ENCODE measurements at places on chromosomes 3 and 15. TPM values are rescaled to one million over a fixed set of nuclear protein-coding genes. Genes with fewer than 3 reads are reported as not detected.

- H3K27ac ChIP-seq, result no peak overlapping the region
- no peaks in the 10 kb centered on the region for H3K4me1 ChIP-seq
- no peaks in the 10 kb centered on the region for H3K27me3 ChIP-seq
- H3K36me3 ChIP-seq, result no peaks in the 10 kb centered on the region
- H3K4me3 ChIP-seq, result no peak overlapping the region
- DNase-seq, result no peak
Observed at GRCh38 chr3:13123013-13123654, 49.9 kb upstream of the IQSEC1 start.

DNA sequence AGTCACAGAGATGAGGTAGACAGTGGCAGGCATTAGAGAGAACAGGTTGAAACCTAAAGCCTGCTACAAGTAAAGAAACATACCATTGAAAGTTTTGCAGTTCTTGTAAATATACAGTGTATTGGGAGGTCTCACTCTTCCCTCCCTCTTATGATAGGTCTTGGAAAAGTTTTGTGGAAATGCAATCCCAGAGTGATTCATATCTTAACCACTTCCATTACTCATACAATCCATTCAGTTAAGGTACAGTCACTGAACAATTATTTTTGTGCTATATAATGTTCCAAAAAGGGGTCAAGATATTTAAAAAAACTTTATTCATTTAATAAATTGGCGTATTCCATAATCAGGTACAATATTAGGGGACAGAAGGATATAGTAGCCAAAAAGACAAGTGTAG lies 737.7 kb upstream of the ALCAM start:
- no peaks in the 10 kb centered on the region for H3K27me3 ChIP-seq
- H3K4me1 ChIP-seq, result peaks cover 11% of the 10 kb centered on the region
- no peaks in the 10 kb centered on the region for H3K36me3 ChIP-seq

DNA sequence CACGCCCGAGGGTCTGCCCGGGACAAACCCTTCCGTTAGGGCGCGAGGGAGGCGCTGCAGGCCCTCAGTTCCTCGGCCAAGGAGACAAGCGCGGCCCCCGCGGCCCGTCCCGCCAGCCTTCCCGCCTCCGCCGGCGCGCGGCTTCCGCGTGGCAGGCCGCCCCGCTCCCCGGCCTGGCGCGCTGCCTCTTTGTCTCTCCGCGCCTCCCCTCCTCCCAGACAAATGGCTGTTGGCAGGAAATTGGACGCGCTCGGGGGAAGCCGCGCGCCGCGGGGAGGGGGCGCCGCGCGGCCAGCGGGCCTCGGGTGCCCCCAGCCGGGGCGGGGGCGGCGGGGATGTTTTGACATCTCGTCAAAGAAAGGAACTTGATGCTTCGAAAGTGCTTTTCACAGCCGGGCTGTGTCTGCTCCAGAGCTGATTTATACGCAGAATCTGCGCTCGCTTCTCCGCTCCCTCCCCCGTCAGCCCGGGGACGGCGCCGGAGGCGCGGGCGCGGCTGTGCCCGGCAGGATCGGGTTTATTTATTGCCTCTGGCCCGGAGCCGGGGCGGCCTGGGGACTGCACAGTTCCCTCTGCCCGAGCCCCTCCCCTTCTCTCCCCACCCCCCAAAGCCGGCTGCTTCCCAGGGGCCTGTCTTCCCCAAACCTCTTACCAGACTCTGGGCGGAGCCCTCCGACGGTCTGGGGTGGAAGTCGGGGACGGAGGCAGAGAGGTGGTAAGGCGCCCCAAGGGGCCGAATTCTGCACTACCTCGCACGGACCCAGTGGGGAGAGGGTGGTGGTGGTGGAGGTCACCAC lies 20.7 kb downstream of the SHF start:
- peak overlapping the region; percentile 50 for H3K4me3 ChIP-seq
- no peaks in the 10 kb centered on the region for H3K27me3 ChIP-seq
- H3K27ac ChIP-seq, result peak overlapping the region; percentile 54
- peaks cover 10% of the 10 kb centered on the region for H3K4me1 ChIP-seq

GRCh38 chr3:32428092-32429068 lies 36.7 kb downstream of the CMTM7 start:
- H3K27me3 ChIP-seq, result no peaks in the 10 kb centered on the region
- H3K4me3 ChIP-seq, result no peak overlapping the region
- H3K4me1 ChIP-seq, result no peaks in the 10 kb centered on the region
- no peak overlapping the region for H3K27ac ChIP-seq

GRCh38 chr15:63063164-63063756 lies 20.7 kb downstream of the TPM1 start:
- no peak overlapping the region for H3K27ac ChIP-seq
- no peak for DNase-seq
- no peak overlapping the region for H3K4me3 ChIP-seq
- H3K27me3 ChIP-seq, result no peaks in the 10 kb centered on the region

GRCh38 chr3:64648927-64649906 lies 38.6 kb downstream of the ADAMTS9 start:
- H3K4me3 ChIP-seq, result no peak overlapping the region
- no peak for DNase-seq
- peaks cover 2% of the 10 kb centered on the region for H3K4me1 ChIP-seq
- no peaks in the 10 kb centered on the region for H3K27me3 ChIP-seq
- H3K36me3 ChIP-seq, result no peaks in the 10 kb centered on the region

The CCR1 gene
- 1.3 TPM for total RNA-seq

The ATP13A5 gene
- total RNA-seq, result not detected

The EHD4 gene
- 9.5 TPM for total RNA-seq

The ETFA gene
- 129 TPM for total RNA-seq

The ITIH3 gene
- total RNA-seq, result 0.17 TPM

The SERPINI2 gene
- not detected for total RNA-seq

The RAMAC gene
- 26.6 TPM for total RNA-seq

Measured in fibroblast of lung (primary cell).